ENCODE measurements at places on chromosomes 16 and 17.
A peak's percentile ranks its signal among the peaks of the same experiment; 100 is the strongest.

GRCh38 chr17:52383493-52384100 lies 225.1 kb upstream of the CA10 start:
- no peak for DNase-seq

DNA sequence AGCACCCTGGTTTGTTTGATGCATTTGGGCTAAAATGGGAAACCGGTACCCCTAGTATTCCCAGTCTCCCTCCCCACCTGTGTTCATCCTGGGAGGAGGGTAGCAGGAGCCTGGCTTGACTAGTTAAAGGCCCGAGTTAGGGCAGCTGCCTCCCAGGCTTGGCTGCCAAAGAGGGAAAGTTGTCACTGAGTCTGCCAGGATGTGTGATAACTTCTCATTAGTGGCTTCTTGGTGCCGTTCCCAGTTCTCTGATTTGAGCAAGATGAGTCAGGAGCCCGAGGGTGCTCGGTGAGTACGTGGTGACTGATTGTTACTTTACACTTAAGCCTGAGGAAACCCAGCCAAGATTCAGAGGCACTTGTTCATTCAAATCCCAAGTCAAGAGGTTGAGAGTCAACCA lies 2.5 kb downstream of the KRT32 start:
- DNase-seq = no peak

- DNase-seq = no peak
Observed at GRCh38 chr17:36592716-36593321, 1.1 kb downstream of the DHRS11 start.

GRCh38 chr17:4696437-4696805 lies 7.5 kb downstream of the PELP1 start:
- no peak for DNase-seq

DNA sequence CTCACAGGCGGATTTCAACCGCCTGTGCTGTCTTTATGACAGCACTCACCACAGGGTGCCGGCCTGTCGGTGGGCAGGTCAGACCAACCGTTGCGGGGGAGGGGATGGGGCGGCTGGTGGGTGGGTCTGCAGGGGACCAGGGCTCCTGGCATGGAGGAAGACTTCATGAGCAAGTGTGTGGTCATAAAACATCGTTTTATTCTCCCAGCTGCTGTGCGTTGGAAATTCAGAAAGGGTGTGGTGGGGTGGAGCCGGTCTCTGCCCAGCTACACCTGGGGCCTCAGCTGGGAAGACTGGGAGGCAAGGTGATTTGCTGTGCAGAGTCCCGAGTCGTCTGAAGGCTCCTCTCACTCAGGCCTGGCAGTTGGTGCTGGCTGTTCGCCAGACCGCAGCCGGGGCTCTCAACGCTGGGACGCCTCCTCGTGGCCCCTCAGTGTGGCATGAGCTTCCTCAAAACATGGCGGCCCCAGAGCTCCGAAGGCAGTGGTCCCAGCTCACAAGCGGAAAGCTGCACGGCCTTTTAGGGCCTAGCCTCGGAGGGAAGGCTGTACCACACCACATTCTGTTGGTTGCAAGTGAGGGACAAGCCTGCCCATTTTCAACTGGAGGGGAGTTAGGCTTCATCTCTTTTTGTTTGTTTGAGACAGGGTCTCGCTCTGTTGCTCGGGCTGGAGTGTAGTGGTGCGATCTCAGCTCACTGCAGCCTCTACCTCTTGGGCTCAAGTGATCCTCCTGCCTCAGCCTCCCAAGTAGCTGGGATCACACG lies 45.8 kb upstream of the GSE1 start:
- no peak for DNase-seq

GRCh38 chr17:48960834-48961515 lies 7.4 kb downstream of the GIP start:
- no peak for DNase-seq

GRCh38 chr17:68906638-68907037 lies 48.6 kb downstream of the ABCA8 start:
- DNase-seq = no peak

DNA sequence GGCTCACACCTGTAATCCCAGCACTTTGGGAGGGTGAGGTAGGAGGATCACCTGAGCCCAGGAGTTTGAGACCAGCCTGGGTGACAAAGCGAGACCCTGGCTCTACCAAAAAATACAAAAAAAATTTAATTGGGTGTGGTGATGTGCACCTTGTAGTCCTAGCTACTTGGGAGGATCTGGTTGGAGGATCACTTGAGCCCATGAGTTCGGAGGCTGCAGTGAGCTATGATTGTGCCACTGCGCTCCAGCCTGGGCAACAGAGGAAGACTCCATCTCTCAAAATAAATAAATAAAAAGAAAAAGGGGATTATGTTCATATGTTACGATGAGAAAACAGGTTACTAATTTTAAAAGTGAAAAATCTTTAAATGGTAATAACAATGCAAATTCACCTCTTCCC lies 996 bp downstream of the MLKL start:
- DNase-seq = no peak

DNA sequence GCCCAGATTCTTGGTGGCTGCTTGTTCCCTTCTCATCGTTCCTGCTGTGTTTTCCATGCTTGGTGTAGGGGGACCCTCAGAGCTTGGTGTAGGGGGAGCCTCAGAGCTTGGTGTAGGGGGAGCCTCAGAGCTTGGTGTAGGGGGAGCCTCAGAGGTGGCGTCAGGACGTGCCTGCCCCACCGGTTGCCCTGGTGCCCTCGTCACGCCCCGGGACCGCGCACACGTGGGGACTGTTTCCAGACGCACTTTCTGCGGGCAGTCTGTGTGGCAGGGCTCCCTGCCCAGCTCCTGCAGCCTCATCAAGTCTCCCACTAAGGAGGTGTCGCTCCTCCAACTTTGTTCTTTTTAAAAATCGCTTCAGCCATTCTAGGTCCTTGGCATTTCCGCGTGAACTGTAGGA lies 51.9 kb downstream of the WDR45B start:
- DNase-seq = no peak

DNA sequence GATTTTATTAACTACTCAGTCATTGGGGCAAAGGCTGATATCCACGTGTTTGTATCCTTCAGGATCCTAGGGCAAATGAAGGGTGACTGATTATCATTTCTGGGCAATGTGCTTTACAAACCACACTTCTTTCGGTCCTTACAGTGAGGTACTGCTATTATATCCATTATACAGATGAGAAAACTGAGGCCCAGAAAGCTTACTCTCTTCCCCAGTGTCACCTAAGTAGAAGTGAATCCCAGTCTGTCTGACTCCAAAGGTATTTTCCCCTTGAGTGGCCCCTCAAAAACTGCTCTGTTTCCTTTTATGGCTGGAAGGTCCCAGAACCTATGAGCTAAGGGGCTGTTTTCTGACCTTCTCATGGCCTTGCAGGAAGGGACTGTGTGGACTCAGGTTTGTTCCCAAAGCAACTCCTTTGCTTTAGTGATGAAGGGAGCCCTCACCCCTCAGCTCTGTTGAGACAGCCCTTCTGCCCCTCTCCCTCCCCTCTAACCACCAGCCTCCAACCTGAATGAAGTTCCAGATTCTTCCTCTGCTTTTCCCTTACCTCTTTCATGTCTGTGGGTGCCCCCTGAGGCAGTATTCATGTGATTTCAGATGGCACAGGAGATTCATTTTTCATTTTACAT lies 27.4 kb upstream of the ADGRG1 start:
- DNase-seq = no peak

- DNase-seq = peak; percentile 57
Observed at GRCh38 chr17:10748531-10749181, 18.8 kb upstream of the TMEM220 start.

DNA sequence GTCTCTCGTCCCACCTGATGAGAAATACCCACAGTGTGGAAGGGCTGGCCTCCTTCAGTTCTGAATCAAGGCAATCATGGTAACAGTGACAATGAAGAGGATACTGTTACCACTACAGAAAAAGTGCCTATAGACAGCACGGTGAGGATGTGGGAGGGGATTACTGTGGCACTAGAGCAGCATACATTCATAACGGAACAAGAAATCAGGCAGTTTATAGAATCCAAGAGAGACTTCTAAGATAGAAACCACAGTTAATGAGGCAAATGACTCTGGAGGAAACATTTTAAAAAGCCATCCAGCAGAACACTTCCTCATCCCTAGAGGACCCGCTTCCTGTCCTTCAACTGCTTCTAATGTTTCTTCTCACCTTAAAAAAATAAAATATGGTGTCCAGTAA lies 2.7 kb downstream of the RUSF1 start:
- no peak for DNase-seq

DNA sequence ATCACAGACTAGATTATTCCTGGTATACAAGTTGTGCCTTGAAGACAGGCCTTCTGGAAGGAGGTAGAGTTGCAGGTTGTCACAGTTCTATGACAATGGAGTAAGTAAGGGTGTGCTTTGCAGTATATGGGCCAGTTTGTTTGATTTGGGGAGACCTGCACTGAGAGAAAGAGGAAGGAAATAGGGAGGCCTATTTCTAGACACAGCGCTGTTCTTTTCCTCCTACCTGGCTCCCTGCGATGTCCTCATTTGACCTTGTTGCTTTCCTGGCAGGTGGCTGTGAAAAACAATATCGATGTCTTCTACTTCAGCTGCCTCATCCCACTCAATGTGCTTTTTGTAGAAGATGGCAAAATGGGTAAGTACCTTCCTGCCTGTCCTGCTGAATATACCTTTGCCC lies 22.5 kb upstream of the RASL10B start:
- no peak for DNase-seq

DNA sequence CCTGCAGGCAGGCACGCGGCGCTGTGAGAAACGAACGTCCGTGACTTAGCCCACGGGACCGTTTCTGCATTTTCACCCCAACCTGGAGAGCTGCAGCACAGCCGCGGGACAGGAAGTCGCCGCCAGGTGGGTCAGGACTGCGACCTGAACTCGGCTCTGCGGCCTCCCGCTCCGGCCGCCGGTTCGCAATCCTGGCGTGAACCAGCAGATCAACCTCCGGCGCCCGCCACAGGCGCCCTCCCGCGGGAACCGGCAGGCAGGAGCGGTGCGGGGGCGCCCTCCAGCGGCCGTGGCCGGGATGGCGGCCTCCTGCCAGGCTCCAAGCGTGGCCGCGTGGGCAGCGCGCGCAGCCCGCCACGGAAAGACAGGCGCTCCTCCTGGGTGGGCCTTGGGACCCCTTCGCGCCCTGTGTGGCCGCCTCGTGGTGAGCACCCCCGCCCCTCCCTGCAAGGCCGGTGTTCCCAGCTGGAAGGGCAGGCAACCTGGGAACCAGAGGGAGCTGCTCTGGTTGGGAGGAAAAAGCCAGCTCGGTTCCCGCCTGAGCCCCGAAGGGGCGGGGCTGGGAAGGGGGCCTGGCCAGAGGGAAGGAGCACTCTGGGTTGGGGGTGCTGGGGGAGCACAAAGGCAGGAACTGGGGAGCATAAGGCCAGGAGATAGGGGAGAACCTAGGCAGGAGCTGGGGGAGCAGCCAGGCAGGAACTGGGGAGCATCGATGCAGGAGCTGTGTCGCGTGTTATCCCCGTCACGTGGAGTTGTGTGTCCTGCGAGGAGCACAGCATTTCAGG lies 28.2 kb downstream of the ACTG1 start:
- DNase-seq = peak; percentile 93

GRCh38 chr17:62321451-62321850 lies 58.9 kb upstream of the EFCAB3 start:
- DNase-seq = no peak

GRCh38 chr16:27291722-27292240 lies 22.0 kb upstream of the IL4R start:
- no peak for DNase-seq

DNA sequence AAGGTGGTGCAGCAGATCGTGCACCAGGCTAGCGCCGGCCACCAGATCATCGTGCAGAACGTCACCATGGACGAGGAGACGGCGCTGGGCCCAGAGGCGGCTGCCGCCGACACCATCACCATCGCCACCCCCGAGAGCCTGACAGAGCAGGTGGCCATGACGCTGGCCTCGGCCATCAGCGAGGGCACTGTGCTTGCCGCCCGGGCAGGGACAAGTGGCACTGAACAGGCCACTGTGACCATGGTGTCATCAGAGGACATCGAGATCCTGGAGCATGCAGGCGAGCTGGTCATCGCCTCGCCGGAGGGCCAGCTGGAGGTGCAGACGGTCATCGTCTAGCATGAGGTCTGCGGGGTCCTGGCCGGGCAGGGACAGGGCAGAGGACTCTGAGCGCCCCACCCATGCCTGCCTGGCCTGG lies 1.0 kb upstream of the DNASE1L2 start:
- no peak for DNase-seq

GRCh38 chr17:81868674-81869220 lies 2.4 kb downstream of the ARHGDIA start:
- peak; percentile 68 for DNase-seq

DNA sequence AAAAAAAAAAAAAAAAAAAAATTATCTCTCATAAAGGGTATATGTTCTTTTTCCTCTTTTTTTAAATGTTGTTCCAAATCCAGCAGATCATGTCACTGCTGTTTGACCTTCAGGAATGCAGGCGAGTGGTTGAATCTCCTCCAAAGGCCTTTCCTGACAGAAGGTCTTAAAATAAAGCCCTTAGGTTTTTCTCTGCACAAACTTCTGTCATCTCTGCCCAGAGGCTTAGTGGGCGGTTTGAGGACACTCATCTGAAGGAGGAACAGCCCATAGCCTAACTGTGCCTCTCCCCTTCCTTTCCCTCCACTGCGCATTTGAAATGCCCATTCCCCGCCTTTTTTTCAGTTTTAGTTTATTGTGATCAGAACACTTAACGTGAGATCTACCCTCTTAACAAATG lies 270.2 kb downstream of the TMEM114 start:
- no peak for DNase-seq

DNA sequence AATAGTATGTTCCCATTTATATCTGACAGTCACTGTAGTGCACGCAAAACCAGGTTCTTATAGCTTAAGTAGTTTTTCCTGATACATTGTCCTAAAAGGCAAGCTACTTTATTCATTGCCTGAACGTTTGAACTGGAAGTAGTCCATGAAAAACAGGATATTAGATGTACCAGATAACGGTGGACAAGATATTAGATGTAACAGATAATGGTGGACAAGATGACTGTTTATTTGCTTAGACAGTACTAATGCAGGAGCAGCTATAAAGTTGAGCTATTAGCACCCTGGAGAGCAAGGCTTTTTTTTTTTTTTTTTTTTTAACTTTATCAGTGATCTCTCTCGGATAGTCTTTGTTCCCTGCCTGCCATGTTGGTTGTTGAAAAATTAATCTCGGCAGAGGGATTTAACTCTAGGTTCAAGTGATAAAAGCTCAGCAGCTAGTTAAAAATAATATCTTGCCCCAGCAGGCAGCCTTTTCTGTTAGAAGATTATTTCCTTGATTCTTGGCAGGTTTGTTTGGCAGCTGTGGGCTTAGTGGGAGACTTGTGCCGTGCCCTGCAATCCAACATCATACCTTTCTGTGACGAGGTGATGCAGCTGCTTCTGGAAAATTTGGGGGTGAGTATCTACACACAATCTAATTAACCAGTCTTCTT lies 17.3 kb upstream of the TBKBP1 start:
- no peak for DNase-seq

All from aorta (tissue), 5 donors.